ENCODE measurements at places on chromosomes 11 and 22. TPM values are rescaled to one million over a fixed set of nuclear protein-coding genes. Genes with fewer than 3 reads are reported as not detected.

The OR4A16 gene
- not detected for total RNA-seq

The ATP5MG gene
- 188 TPM for total RNA-seq

The MTMR2 gene
- total RNA-seq: 31.3 TPM

The SCN2B gene
- total RNA-seq: not detected

The SAA1 gene
- 3.4 TPM for total RNA-seq

The SLC43A3 gene
- 0.82 TPM for total RNA-seq

The NECTIN1 gene
- total RNA-seq: 9.7 TPM

The KRTAP5-2 gene
- not detected for total RNA-seq

The DDX25 gene
- not detected for total RNA-seq

The ARHGEF12 gene
- 14.2 TPM for total RNA-seq

The POLD3 gene
- 16.9 TPM for total RNA-seq

The NOX4 gene
- total RNA-seq: not detected

The TREH gene
- total RNA-seq: not detected

The TNNI2 gene
- 0.36 TPM for total RNA-seq

Data from A549 treated with Hydrocortisone at 1 μM for 4 hours (cell line).